ENCODE measurements at places on chromosomes 11 and 22. TPM values are rescaled to one million over a fixed set of nuclear protein-coding genes. Genes with fewer than 3 reads are reported as not detected.

DNA sequence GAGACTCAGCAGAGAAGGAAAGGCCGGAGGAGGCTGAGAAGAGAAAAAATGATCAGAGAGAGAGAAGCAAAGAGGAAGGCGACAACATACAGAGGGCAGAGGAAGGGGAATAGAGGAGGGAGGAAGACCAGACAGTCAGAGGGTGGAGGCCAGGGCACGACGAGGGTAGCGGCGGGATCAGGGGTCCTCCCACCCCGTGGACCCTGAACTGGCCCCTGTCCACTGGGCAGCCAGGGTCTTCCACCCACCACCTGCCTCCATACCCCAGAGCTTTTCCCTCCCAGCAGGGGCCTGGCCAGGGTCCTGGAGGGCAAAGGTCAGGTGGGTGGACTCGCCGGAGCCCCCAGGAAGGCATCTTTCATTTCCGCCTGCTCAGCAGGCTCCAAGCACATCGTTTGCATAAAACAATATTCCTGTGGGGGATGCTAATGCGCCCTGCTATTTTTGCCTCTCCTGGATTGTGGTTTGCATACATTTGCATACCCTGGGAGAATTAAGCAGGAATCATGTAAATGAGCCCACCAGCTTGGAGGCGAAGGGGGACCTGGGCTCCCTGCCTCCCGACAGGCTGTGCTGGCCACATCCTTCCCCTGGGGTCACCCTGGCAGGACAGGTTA lies 394.1 kb downstream of the MN1 start:
- no peak for DNase-seq
- no peaks in the 10 kb centered on the region for H3K4me1 ChIP-seq
- peaks cover 5% of the 10 kb centered on the region for H3K36me3 ChIP-seq
- peaks cover 11% of the 10 kb centered on the region for H3K27me3 ChIP-seq
- no peak overlapping the region for H3K4me3 ChIP-seq

DNA sequence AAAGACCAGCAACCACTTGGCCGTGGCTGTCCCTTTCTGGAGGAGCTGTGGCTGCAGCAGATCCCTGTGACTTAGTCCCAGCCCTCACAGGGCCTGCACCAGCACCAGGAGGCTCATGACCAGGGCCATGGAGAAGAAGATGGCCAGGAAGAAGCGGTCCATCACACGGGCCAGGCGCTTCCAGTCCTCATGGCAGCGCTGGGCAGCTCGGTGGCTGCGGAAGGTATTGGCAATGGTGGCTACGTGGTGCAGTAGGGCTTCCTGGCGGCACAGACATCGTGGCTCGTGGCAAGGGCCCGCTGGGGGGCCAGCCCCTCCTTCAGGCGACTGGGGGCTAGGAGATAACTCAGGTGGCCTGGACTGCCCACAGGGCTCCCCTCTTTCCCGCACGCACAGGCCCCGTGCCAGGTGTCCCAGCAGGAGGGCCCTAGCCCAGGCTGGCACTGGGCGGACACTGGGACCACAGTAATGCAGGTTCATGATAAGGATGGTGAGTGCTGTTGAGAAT lies 5.1 kb downstream of the CHRNA10 start:
- H3K4me1 ChIP-seq, result peaks cover 2% of the 10 kb centered on the region
- H3K4me3 ChIP-seq, result no peak overlapping the region
- H3K27ac ChIP-seq, result no peak overlapping the region
- peaks cover 13% of the 10 kb centered on the region for H3K27me3 ChIP-seq

DNA sequence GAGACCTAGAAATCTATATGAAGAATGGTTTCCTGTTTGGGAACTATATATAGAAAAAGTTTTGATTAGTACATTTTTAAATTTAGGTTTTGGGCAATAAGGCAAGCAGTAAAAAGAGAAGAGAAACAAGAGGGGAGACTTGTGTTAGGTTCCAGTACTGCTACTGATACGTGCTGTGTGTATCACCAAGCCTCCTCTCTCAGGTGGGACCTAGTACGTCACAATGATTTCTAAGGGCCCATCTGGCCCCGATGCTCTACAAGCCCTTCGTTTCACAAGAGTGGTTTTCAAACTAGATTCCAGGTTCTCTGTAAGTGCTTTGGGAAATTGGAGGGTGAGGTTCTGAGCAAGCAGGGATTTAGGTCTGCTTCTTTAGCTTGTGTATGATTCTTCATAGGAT lies 39.2 kb downstream of the USP35 start:
- H3K4me3 ChIP-seq, result no peak overlapping the region
- DNase-seq, result no peak
- H3K27me3 ChIP-seq, result peaks cover 12% of the 10 kb centered on the region

- no peak overlapping the region for H3K27ac ChIP-seq
- H3K27me3 ChIP-seq, result no peaks in the 10 kb centered on the region
- DNase-seq, result no peak
- no peak overlapping the region for H3K4me3 ChIP-seq
- H3K36me3 ChIP-seq, result no peaks in the 10 kb centered on the region
Observed at GRCh38 chr11:123364080-123364479, 66.0 kb upstream of the GRAMD1B start.

DNA sequence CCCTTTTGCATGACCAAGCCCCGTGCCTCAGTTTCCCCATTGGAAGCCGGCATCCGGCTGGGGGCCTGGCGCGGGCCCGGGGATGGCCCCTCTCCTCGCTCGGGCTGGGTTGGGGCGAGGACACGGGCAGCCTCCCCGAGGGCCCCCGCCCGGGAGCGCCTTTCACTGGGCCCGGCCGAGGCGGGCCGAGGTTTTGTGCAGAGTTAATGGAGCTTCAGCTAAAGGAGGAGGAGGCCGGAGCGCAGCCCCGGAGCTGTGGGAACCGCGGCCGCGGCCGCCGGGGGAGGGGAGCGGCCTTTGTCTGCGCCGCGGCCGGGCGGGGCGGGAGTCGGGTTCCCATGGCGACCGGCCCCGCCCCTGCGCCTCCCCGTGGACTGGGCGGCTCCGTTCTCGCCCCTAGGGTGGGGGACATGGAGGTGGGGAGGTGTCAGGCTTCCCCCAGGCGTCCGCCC lies 1.4 kb upstream of the MAPK11 start:
- H3K27me3 ChIP-seq, result peaks cover 4% of the 10 kb centered on the region
- no peak overlapping the region for H3K27ac ChIP-seq
- DNase-seq, result peak; percentile 92
- peaks cover 13% of the 10 kb centered on the region for H3K4me1 ChIP-seq
- no peaks in the 10 kb centered on the region for H3K36me3 ChIP-seq
- no peak overlapping the region for H3K4me3 ChIP-seq

DNA sequence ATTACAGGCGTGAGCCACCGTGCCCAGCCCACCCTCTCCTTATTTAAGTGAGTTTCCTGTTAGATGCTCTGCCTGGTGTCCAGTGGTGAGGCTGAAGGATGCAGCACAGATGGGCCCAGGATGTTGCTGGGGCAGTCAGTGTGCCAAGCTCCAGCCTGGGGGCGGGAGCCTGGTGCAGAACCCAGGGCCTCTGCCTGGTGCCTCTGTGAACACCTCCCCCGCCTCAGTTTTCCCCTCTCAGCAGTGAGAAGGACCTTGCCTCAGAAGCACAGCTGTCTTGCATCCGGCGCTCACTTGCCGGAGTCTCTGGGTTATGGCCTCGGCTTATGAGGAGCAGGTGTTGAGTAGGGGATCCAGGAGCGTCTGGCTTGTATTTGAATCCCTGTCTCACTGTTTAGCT lies 116.2 kb downstream of the KIAA1671 start:
- no peaks in the 10 kb centered on the region for H3K36me3 ChIP-seq
- no peak overlapping the region for H3K4me3 ChIP-seq

DNA sequence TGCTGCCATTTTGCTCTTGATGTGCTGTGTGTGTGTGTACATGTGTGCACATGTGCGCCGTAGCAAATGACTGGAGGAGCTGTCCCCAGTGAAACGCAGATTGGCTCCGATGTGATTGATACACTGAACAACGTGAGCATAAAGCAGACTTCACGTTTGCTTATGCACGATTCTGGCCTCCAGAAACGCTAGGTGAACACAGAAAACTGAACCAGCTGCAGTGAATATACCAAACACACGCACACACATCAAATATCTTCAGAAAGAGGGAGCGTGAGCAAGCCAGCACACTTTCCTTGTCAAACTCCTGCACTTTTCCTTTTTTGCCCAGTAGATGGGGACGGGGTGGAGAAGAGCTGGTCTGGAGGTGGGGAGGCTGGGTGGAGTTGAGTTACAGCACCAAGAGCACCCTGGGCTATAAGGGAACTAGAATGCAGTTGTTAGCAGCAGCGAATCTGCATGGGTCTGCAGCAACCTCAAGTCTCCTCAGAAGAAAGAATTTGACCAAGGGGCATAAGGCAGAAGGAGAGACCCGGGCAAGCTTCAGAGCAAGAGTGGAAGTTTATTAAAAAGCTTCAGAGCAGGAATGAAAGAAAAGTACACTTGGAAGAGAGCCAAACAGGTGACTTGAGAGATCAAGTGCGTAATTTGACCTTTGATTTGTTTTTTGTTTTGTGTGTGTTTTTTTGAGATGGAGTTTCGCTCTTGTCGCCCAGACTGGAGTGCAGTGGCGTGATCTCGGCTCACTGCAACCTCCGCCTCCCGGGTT lies 77.8 kb upstream of the CADM1 start:
- H3K27ac ChIP-seq, result peak overlapping the region; percentile 97
- peak; percentile 29 for DNase-seq
- H3K27me3 ChIP-seq, result peaks cover 8% of the 10 kb centered on the region
- H3K4me1 ChIP-seq, result peaks cover 47% of the 10 kb centered on the region
- H3K4me3 ChIP-seq, result peak overlapping the region; percentile 65
- no peaks in the 10 kb centered on the region for H3K36me3 ChIP-seq

DNA sequence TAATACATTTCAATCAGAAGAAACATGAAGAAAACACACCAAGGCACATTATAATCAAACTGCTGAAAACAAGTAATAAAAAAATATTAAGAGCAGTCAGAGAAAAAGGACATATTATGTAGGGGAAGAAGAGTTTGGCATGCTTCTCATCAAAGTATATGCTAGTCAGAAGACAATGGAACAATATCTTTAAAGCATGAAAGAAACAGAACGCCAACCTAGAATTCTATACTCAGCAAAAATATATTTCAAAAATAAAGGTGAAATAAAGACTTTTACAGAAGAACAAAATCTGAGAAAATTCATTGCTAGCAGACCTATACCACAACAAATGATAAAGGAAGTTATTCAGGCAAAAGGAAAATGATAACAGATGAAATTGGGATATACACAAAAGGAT lies 34.6 kb upstream of the ANO1 start:
- peaks cover 21% of the 10 kb centered on the region for H3K36me3 ChIP-seq
- no peaks in the 10 kb centered on the region for H3K4me1 ChIP-seq
- H3K27ac ChIP-seq, result no peak overlapping the region
- H3K4me3 ChIP-seq, result no peak overlapping the region
- no peak for DNase-seq

GRCh38 chr11:109769858-109770257 lies 323.3 kb upstream of the ZC3H12C start:
- H3K27ac ChIP-seq, result no peak overlapping the region
- peak overlapping the region; percentile 35 for H3K4me3 ChIP-seq
- no peaks in the 10 kb centered on the region for H3K36me3 ChIP-seq
- peaks cover 33% of the 10 kb centered on the region for H3K4me1 ChIP-seq

GRCh38 chr22:29385748-29386147 lies 2.6 kb downstream of the AP1B1 start:
- H3K4me3 ChIP-seq, result no peak overlapping the region
- no peaks in the 10 kb centered on the region for H3K36me3 ChIP-seq
- peaks cover 3% of the 10 kb centered on the region for H3K27me3 ChIP-seq
- peaks cover 3% of the 10 kb centered on the region for H3K4me1 ChIP-seq

DNA sequence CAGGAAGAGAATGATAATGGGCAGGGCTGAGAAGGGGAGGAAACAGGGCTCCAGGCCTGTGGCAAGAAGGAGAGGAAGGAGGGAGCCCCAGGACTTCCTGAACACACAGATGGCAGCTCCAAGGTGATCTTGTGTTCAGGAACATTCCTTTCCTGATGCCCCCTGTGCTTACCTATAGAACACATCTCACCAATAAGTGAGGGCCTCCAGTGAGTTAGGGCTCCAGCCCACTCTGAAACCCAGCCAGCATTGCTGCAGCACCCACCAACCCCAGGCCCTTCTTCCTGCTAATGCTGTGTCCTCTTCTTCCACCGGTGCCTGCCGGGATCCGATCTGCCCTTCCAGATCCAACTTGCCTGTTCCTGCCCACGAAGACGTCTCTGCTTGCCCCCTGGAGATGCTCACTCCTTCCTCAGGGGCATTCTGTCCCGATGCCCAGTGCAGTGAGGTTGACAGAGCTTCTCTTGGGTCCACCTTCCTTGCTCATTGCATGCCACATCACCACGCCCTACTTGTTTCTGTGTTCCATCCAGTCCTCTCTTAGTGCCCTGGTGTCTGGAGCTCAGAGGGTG lies 17.4 kb downstream of the ANKK1 start:
- peaks cover 19% of the 10 kb centered on the region for H3K4me1 ChIP-seq
- H3K36me3 ChIP-seq, result no peaks in the 10 kb centered on the region
- no peak for DNase-seq

DNA sequence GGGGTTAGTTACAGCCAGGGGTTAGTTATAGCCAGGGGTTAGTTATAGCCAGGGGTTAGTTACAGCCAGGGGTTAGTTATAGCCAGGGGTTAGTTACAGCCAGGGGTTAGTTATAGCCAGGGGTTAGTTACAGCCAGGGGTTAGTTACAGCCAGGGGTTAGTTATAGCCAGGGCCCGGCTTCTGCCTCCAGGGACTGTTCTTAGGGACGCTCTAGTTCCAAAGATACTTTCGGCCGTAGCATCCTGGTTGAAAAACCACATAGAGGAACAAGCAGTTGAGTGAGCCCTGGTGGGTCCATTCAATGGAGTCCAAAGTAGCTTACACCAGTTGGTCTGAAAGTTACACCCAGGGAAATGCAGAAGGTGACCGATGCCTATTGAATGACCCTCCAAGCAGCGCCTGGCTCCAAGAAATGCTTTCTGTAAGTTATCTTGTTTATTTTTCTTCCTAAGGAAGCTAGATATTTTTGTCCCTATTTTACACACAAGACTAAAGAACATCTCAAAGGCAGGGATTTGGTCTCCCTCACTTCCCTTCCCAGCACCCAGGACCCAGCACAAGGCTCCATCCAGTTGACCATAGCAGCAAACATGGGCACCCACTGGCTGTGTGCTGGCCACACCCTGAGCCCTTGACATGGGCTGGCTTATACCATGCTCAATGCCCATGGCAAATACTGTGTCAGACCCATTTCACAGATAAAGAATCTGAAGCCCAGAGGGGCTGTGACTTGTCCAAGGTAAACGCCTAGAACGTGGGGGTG lies 49.7 kb upstream of the SHISAL1 start:
- H3K4me3 ChIP-seq, result no peak overlapping the region
- no peaks in the 10 kb centered on the region for H3K36me3 ChIP-seq
- no peak overlapping the region for H3K27ac ChIP-seq
- peaks cover 25% of the 10 kb centered on the region for H3K4me1 ChIP-seq
- H3K27me3 ChIP-seq, result peaks cover 1% of the 10 kb centered on the region

The CCDC188 gene
- total RNA-seq, result 0.54 TPM

The SCT gene
- total RNA-seq, result not detected

The CHST1 gene
- total RNA-seq, result 59.2 TPM

The USH1C gene
- not detected for total RNA-seq
